ENCODE measurements at places on chromosomes 5 and 9. TPM values are rescaled to one million over a fixed set of nuclear protein-coding genes. Genes with fewer than 3 reads are reported as not detected.

DNA sequence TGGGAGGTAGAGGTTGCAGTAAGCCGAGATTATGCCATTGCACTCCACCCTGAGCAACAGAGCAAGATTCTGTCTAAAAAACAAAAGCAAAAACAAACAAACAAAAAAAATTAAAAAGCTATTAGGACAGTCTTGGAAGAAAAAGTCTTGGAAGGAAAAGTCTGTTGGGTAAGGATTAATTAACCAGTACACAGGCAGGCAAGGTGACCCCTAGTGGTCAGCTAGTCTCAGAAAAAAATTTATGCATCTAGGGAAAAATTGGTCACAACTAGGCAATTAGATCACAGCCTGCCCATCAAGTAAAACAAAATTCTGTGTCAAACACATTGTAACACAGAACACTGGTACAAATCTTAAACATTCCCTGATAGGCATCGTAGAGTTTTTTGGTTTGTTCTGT lies 6.7 kb upstream of the ANKRD18B start:
- no peak overlapping the region for H3K27ac ChIP-seq
- no peak overlapping the region for H3K4me3 ChIP-seq
- H3K4me1 ChIP-seq, result no peaks in the 10 kb centered on the region

DNA sequence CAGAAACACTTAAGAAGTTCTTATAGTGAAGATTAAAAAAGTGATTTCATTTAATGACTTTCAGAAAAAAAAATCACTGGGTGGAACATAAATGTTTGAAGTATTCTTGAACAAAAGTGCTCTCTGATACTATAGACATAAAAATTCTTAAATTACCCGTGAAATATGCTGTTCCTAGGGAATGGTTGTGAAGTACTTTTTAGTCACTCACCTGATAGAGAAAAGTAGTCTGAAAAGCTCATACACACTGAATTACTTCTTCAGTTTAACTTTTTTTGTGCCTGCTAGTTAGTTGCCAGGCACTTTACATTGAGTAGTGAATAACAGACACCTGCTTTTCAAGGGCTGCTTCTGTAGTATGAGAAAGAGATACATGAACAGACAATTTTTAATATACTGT lies 78.0 kb downstream of the SH3GL2 start:
- H3K4me1 ChIP-seq, result no peaks in the 10 kb centered on the region
- H3K27me3 ChIP-seq, result no peaks in the 10 kb centered on the region
- no peak overlapping the region for H3K4me3 ChIP-seq
- no peak overlapping the region for H3K27ac ChIP-seq
- no peaks in the 10 kb centered on the region for H3K36me3 ChIP-seq
- no peak for DNase-seq

The IFNB1 gene
- not detected for total RNA-seq

GRCh38 chr9:79308012-79308411 lies 263.8 kb upstream of the TLE4 start:
- DNase-seq, result no peak
- H3K27me3 ChIP-seq, result no peaks in the 10 kb centered on the region
- no peak overlapping the region for H3K27ac ChIP-seq
- no peaks in the 10 kb centered on the region for H3K4me1 ChIP-seq
- no peaks in the 10 kb centered on the region for H3K36me3 ChIP-seq

GRCh38 chr5:80369521-80369920 lies 38.3 kb upstream of the ZFYVE16 start:
- no peak overlapping the region for H3K27ac ChIP-seq
- H3K4me1 ChIP-seq, result no peaks in the 10 kb centered on the region
- H3K36me3 ChIP-seq, result no peaks in the 10 kb centered on the region
- DNase-seq, result no peak

Measured in upper lobe of left lung (tissue), 6 donors.